ENCODE measurements at places on chromosomes 3 and 15.

DNA sequence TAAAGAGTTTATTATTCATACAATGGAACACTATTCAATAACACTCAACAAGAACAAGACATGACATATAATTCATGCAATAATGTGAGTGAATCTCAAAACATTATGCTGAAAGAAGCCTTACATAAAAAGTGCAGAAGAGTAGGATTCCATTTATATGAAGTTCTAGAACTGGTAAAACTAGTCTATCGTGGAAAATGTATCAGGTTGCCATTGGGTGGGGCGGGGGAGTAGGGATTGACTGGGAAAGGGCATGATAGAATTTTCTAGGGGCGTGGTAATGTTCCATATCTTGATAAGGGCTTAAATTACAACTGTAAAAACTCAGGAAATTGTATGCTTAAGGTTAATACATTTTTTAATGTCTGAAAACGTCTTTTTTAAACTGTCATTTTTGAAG lies 247.9 kb downstream of the SATB1 start:
- no peak for DNase-seq

DNA sequence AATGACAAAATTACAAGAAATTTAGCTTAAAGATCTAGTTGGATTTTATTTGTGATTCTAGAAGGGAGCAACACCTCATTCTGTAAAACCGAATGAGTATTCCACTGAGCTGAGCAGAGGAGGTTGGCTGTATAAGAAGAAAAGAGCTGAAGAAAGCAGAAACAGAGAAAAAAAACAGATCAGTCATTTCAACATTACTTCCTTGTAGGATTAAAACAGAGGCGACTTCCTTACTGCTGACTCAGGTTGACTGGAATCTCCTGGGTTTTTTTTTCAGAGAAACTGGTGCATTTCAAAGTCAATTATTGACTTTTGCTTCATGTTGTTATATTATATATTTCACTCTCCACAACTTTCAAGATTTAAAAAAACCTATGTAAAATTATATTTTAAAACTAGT lies 368.1 kb upstream of the UBE2E2 start:
- DNase-seq, result no peak

DNA sequence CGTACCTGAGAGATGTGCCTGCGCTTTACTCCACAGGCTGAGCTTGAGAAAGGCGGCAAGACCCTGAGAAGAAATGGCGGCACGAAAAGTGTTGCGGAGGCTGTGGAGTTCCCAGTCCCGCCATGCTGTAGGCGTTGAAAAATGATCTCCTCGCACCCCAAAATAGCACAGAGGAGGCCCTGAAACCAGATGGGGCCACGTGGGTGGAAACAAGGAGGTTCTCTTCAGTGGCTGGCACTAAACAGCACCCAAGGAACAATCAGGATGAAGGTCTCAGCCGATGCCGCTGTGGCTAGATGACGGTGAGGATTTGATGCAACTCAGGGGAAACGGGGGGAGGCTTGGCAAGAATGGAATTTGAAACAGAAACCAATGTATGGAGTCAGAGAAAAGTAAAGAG lies 57.3 kb downstream of the TMEM212 start:
- DNase-seq, result no peak

DNA sequence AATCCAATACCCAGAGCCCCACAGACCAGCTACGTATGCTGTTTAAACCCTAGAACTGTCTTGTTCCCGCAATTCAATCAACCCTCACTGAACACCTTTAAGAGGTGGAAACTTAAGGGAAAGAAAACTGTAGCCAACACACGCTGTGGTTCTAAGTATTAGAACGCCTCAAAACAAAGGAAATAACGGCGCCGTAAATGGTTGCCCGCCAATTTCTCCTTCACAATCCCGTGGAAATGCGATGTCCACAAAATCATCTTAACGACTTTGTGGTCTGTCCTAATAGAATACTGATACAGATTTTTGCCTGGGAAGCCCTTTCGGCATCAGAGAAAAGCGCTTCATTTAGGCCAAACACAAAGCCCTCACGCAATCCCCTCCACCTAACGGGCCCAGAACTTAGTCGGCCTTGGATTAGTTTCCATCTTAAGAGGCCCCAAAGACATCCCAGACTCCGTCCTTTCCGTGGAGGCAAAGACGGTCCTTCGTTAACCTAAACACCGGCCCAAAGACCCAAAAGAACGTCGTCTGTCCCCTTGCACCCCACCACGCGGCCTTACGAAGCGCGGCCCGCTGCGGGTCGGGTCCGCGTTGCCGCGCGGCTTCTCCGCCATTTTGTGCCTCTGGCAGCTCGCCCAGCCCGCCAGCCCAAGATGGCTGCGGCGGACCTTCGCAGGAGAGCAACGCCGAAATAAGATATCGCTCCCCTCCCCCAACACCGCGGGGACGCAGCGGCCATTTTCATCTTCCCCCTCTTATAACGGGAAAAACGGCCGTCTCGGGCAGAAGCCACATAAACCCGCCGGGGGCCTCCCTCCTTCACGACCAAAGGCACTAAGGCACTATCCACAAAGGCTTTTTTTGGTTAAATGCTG lies 763 bp downstream of the TRA2B start:
- peak; percentile 55 for DNase-seq

GRCh38 chr15:87597346-87598052 lies 659.0 kb downstream of the NTRK3 start:
- DNase-seq, result no peak

DNA sequence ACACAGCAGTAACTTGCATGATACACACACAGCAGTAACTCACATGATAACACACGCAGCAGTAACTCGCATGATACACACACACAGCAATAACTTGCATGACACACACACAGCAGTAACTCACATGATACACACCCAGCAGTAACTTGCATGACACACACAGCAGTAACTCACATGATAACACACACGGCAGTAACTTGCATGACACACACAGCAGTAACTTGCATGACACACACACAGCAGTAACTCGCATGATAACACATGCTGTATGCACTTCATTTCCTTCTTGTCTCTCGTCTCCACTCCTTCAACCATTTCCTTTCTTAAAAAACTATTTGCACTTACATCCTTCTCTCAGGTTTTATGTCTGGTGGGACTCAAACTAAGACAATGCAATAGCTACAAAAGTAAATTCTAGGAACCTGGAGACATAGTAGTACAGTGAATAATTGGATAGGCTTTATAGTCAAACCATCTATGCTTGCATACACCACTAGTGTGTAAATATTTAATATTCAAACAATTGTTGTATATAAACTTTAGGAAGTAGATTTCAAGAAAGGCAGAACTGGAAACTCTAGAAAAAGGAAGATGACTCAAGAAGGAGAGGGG lies 130.8 kb downstream of the UACA start:
- no peak for DNase-seq

- no peak for DNase-seq
These were observed at the start of gene BHLHE40 for GRCh38 chr3:4979428-4980228. Gene BHLHE40, plus strand, starts transcription at chr3:4979437. Its CDS starts 282 bp downstream, at chr3:4979719.

GRCh38 chr3:183212096-183212495 lies 41.0 kb upstream of the B3GNT5 start:
- DNase-seq, result no peak

DNA sequence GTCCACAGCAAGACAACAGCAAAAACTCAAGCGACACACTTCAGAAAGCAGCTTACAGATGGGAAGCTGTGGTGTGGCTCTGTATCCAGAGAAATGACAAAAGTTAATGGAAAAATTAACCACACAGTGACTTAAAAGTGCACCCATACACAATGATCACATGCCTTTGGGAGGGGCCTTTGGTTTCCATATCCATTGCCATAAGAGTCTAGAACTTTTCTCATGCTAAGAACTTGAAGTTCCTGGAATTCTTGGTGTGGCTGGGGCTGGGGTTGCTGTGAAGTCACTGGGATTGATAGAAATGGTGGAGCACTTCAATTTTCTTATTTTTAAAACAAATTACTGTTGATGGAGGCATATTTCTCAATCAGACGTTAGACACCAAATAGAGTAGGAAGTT lies 108.6 kb upstream of the FEZF2 start:
- no peak for DNase-seq

GRCh38 chr15:73240866-73241499 lies 127.8 kb downstream of the HCN4 start:
- DNase-seq, result peak; percentile 70

DNA sequence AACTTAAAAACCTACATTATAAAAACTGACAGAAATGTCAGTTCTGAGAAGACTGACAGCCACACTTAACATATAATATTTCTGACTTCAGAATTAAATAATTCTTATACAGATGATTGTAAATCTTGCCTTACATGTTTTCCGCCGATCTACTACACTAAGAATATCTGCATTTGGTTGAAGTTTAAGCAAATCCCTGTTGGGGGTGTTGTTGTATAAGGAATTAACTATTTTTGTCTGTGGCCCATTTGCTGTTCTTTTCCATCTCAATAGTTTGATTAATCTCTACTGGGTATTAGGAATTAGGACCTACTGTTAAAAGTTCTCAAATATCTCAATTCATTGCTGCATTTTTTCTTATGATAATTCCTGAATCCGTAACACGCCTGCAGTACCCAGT lies 838.3 kb upstream of the ROBO1 start:
- no peak for DNase-seq

DNA sequence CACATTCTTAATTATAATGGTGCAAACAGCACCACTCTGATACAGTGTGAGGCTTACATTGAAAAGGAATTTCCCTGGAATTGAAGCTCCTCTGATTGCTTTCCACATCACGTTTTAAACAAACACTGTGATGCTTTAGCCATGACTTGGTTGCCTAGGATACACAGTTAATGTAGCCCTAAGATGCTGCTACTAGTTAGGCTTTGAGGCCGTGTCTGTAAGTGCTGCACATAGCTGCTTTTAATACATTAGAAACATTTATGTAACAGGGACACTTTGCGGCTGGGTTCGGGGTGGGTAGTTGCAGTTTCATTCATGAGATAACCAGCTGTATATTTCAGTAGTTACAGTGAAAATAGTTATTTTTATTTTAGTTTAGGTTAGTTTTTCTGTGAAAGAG lies 334.7 kb downstream of the NLGN1 start:
- no peak for DNase-seq

DNA sequence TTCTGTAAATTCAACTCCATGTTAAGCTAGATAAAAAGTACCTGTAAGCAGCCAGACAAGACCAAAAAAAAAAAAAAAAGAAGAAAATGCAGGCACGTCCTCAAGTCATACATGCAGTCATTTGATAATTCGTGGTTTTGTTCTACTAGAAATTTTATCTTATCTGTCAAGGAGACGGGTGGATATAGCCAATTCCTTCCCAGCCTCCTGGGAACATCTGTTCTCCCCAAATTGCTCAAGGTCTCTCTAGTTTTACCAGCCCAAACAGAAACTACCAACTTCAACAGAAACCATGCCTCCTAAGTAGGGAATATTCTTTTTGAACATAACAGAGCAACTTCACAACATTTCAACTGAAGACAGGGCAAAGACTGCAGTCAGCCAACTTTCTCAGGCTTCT lies 19.5 kb downstream of the RYK start:
- DNase-seq, result no peak

DNA sequence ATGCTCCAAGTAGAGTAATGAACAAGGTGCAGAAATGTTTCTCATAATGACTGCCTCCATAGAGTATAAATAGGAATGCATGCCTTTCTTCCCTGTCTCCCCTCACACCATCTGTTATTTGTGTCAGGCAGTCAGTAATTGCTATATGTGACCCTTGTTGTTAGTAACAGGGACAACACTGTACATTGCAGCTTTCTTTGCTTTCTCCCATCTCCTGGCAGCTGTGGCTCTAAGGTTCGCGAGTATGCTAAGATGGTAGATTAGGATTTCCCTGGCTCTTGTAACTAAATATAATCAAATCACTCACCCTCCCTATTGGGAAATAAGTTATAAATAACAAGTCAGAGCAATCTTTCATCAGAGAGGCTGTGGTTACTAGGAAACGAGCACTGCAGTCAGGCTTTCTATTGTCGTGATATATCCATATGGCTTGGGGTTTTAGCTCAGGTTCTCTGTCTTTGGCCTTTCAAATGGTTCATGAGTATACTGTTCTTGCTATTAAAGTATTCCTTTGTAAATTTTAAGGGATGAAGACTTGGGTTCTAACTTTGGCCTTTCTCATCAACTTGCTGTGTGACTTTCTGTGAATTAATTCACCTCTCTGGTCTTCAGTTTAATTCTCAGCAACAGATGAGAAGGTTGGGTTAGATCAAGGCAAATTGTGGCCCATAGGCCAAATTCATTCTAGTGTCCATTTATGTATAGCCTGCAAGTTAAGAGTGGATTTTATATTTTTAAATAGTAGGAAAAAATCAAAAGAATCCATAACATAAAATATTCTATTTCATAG lies 8.1 kb upstream of the MINDY4B start:
- DNase-seq, result no peak

- DNase-seq, result no peak
These were observed 93.1 kb downstream of the AKAP13 start for GRCh38 chr15:85473455-85473854.

GRCh38 chr15:45618813-45619212 lies 16.0 kb upstream of the SQOR start:
- no peak for DNase-seq

DNA sequence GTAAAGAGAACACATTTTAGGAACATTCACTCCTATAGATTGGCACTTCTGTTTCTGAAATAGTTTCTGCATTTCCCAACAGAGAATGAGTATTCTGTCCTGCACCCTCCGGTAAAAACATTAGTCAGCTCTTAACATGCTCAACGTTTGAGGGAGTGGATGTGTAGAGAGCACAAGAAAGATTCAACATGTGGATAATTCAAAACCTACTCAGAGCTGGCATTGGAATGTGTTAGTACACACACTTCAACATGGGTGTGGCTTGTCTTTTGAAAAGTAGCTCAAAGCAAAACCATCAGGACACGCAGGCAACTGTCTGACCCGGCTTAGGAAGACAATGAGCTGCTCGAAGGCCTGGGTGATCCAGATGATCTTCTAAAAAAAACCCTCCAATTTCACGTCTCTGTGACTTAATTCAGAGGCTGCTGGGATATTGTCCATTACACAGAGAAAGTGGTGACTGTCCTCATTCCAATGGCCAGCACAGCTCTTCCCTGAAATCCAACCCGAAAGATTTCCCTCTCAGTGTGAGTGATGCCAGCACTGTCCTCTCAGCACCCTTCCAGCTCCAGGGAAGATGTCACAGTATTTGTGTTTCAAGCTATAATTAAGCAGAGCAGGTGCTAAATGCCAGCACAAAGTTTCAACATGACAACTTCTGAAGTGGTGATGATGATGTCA lies 18.1 kb downstream of the FBN1 start:
- DNase-seq, result no peak
